ENCODE measurements at places on chromosomes 13 and 19.

DNA sequence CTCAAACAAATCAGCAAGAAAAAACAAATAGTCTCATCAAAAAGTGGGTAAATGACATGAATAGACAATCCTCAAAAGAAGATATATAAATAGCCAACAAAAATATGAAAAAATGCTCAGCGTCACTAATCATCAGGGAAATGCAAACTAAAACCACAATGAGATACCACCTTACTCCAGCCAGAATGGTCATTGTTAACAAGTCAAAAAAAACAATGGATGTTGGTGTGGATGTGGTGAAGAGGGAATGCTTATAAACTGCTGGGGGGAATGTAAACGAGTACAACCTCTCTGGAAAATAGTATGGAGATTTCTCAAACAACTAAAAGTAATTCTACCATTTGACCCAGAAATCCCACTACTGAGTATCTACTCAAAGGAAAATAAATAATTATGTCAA lies 239.2 kb upstream of the RFC3 start:
- no peak for DNase-seq

- no peak for DNase-seq
These were observed 47.0 kb upstream of the USPL1 start for GRCh38 chr13:30570691-30571090.

GRCh38 chr19:40542202-40542859 lies 34.3 kb upstream of the SHKBP1 start:
- DNase-seq, result peak; percentile 42

DNA sequence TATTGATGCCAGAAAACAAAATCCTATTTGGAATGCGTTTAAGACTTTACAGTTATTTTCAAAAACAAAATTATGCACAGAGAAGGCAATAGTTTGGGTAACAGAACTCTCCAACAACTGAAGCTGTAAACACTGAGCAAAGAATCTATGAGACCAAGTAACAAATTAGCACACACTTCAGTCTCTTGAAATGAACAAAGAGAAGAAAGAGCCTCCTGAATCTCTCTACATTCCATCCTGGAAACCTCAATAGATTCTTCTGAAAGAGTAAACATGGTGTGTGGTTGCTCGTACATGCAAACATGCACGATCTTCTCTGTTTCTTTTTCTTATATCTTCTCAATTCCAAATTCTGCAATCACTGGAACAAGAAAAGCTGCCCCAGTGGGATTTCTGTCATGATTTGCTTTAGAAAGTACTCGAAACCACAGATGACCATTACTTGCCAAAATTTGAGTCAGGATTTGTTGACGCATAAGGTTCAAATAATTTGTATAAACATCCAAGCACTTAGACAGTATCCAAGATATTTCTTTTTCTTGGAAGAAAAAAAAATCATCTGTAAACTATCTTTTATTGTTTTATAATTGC lies 137.9 kb upstream of the DACH1 start:
- DNase-seq, result no peak

DNA sequence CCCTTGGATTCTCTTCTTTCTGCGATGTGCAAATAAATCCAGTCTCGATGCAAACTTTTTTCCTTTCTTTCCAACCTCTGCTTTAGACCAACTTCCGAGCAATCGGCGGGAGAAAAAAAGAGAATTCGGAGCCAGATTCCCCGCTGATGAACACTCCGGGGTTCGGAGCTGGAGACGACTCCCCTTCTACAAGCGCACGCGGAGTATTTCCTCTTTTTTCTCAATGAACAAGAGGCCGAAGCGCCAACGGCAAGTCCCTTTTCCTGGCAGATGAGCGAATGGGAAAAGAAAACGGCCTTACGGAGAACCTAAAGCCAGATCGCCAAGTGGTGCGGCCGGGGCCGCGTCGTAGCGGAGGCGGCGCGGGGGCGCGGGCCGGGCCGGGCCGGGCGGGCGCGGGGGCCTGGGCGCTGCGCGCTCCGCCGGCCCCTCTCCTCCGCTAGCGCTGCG lies 250 bp downstream of the SPRY2 start:
- DNase-seq, result no peak

DNA sequence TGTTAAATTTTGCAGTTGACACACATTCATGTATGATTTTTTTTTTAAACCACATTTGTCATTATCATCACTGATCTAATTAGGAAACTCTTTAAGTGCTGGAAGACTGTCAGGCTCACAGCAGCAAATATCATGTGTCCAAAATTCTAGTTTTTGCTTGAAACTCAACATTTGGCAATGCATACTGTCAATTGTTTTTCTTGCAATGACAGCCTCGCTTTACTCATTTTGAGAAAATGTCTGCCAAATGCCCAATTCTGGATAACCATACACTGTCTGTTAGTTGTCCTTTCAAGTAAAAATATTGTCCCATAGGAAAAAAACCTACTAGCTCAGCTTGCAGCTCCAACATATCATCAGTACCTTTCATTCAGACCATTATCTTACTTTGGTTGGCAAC lies 523.9 kb upstream of the ARGLU1 start:
- DNase-seq, result no peak

- DNase-seq, result no peak
These were observed 60.4 kb downstream of the ADGRE1 start for GRCh38 chr19:6947745-6948144.

DNA sequence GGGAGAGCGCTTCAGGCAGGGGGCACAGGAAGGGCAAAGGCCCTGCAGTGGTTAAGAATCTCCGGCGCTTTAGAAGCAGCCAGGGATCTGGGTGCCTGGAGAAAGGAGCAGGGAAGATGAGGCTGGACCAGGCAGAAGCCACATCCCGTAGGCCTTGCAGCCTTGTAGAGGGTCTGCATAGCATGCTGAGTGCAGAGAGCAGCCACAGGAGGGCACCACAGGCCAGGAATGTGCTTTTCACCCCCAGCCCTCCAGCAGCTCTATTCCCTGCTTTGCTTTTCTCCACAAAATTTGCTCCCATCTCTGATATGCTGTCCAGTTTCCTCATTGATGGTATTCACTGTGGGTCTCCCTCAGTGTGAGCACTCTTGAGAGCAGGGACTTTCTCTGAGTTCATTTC lies 5.7 kb downstream of the WDR62 start:
- DNase-seq, result peak; percentile 21

- no peak for DNase-seq
These were observed 673 bp downstream of the ZNF486 start for GRCh38 chr19:20167651-20168122.

DNA sequence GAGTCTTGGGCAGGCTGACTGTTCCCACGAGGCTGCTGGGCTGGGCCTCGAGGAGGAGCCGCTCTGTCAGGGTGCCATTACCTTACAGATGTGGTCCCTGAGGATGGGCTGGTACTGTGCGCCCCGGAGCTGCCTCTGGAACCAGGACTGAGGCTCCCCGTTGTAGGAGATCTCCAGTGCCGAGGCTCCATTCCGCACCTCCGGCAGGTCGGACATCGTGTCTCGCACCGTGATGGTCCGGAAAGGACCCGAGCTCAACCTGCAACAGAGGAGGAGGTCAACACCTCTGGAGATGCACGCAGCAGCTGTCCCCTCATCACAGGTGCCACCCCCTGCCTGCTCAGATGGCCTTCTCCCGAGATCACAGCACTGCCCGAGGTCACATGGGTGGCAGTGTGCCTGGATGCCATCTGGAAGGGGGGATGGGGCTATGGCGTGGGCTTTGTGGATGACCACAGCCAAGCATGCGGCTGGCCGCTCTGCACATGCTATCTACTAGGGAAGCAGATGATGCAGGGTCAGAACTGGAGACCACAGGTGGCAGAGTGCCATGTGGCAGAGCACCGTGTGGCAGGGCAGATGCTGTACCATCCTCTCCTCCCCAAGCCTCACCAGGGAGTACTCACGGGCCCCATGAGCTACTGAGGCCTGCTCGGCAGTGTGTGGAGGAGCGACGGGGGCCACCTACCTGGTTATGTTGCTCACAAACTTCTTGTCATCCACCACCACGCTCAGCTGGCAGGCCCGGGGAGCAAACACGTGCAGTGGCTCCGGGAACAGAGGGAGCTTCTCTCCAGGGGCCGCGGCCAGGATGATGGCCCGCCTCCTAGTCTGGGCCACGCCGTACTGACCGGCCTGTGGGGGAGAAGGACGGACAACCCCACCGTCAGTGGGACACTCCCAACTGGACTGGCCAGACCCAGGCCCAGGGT lies 18.3 kb upstream of the EIF3G start:
- DNase-seq, result peak; percentile 83

- DNase-seq, result no peak
These were observed 5.2 kb downstream of the PRMT1 start for GRCh38 chr19:49682274-49682673.
